ENCODE measurements at places on chromosomes 1 and 21. TPM values are rescaled to one million over a fixed set of nuclear protein-coding genes. Genes with fewer than 3 reads are reported as not detected.

GRCh38 chr1:107807405-107807804 lies 157.6 kb downstream of the VAV3 start:
- DNase-seq, result no peak

GRCh38 chr1:28602536-28603439 lies 10.7 kb downstream of the RAB42 start:
- no peak for DNase-seq

DNA sequence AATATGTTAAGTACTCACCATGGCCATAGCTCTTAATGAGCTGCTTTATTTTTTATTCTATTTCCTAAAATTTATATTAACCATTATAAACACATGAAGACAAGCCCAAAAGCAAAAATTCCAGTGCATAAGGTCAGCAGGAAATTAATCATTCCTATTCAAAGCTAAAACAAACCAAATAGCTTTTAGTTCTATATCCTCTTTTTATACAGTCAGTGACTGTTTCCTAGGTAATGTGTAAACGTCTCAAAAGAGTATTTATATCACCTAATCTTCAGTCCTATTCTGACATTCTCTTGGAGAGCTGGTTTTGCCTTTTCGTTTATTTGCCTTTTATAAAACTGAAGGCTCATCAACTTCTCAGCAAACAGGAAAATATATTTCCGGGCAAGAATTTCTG lies 4.2 kb downstream of the GOLPH3L start:
- no peak for DNase-seq

DNA sequence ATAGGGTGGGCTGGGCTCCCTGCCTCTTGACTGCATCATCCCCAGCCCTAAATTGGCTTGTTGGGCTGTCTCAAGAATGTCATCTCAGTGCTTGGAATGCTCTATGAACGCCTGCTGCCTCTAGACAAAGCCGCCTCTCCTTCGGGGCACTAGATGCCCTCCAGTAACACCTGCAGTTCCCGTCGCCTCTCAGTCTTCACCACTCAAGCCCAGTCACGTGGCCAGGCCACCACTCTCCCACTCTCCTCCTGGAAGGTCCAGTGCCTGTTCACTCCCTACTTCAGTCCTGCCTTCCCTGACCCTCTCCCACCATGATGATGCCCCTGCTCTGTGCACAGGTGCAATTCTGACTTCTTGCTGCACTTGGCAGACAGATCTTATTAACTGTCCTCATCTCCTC lies 7.0 kb downstream of the TAS1R2 start:
- no peak for DNase-seq

DNA sequence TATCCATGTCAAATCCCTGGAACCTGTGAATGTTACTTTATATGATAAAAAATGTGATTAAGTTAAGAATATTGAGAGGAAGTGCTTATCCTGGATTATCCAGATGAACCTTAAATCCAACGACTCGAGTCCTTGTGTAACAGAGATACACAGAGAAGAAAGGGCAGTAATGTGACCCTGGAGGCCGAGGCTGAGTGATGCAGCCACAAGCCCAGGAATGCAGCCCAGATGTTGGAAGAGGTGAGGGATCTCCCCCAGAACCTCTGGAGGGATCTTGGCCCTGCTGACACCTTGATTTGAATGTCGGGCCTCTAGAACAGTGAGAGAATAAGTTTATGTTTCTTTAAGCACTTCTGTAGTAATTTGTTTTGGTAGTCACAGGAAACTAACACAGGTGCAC lies 18.0 kb downstream of the LPGAT1 start:
- DNase-seq, result no peak

DNA sequence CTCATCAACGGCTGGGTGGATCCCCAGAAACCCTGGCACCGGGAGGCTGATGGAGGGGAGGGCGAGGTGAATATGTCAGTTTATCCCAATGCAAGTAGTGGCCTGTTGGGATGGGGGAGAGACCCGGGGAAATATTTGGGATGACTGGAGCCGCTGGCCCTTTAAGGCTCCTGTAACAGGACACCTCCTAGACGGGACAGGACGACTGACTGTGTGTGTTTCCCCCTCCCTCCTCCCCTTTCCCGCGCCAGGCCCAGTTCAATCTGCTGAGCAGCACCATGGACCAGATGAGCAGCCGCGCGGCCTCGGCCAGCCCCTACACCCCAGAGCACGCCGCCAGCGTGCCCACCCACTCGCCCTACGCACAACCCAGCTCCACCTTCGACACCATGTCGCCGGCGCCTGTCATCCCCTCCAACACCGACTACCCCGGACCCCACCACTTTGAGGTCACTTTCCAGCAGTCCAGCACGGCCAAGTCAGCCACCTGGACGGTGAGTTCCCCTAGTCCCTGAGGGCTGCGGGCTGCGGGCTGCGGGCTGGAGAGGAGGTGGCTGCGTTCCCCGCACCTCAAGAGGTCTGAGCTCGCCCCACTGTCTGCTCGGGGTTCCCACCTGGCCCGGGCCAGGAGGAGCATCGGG lies 44.8 kb upstream of the CCDC27 start:
- DNase-seq, result no peak

DNA sequence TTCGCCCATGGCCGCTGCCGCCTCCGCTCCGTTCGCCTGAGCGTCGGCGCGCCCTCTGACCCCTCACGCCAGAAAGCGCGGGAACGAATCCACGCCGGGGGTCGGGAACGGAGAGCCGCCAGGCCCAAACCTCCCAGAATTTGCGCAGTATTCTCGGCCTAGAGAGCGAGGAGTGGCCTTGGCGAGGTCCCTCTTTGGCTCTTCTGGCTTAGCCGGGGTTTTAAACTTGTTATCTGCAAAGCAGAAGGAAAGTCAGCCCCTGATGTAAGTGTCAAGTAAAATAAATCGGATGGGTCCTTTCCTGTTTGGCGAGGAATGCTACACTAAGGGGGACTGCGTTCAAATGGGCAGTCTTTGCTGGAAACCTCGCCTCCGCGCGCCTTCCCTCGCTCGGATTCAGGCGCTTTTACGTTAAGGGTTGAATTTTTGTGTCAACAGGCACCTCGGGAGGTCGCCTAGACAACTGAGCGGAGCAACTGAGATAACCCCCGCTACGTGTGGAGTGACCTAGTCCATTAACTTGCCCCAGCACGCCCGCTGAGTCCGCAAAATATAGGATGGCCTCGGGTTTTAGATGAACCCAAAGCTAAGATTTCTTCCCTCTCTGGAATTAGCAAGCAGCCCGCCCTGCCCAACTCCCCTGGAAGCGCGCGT lies 1.1 kb downstream of the HSF2BP start:
- DNase-seq, result no peak

DNA sequence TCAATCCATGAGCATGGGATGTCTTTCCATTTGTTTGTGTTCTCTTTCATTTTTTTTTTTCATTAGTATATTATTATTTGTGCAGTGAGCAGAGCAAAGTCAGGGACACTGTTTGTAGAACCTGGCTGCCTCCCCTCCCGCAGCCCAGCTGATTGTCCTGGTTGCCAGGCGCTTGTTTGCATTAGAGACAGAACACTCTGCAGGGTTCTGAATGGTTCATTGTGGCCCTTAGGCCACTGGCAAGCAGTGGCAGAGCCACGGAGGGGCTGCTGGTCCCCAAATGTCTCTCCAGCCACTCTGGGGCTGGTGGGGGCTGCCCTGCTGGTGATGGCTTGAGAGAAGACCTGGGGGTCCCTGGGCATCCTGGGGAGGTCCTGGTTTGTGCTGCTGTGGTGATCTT lies 29.0 kb downstream of the ETS2 start:
- no peak for DNase-seq

DNA sequence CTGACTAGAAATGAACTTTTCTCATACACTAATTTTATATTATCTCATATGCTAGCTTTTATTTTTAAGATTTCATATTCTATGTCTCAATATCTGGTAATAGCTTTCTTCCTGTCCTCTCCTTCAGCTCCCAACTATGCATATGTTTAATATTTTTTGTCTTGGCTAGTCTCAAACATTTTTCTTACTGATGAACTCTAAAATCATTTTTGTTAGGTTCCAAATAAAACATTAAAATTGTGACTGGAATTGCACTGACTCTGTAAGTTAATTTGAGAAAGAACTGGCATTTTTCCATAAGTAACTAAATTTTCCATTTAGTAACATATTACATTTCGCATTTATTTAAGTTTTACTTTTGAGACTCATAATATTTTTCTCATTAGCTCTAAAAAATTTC lies 368.5 kb upstream of the DPYD start:
- DNase-seq, result no peak

DNA sequence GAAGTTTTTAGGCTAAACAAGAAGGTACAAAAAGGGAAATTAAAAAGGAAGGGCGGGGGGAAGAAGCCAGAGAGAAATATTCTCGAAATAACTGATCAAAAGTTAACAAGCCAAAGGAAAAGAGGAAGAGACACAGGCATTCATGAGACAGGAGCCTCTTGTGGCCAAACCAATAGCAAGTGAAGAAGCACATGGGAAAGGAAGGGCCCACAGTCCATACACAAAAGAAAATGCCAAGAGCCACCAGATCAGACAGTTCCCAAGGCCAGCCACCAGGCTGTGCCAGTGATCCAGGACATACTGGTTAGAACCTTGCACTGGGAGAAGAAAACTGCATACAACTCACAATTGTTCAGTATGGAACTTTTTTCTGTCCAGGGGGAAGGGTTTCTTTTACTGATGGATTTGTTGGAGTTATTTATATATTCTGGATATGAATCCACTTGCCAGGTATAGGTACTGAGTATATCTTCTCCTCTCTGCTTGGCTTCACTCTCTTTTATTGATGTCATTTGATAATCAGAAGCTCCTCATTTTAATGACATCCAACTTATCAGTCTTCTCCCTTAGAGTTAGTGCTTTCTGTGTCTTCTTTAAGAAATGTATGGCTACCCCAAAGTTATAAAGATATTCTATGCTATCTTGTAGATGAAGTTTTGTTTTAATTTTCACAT lies 76.8 kb downstream of the CD46 start:
- DNase-seq, result peak; percentile 50

- DNase-seq, result no peak
These were observed 61.7 kb downstream of the CHD5 start for GRCh38 chr1:6118415-6118814.

DNA sequence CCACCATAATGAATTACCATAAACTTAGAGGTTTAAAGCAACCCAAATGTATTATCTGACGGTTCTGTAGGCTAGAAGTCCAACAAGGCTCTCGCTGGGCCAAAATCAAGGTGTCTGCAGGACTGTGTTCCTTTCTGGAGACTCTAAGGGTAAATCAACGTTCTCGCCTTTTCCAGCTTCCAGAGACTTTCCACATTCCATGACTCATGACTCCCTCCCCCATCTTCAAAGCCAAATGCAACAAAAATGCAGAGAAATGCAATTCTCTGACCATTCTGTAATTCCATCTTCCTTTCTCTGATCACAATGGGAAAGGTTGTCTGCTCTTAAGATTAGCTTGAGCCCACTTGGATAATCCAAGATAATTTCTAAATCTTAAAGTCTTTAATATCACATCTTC lies 287.1 kb downstream of the LTN1 start:
- no peak for DNase-seq

GRCh38 chr1:212690816-212691403 lies 8.7 kb downstream of the BATF3 start:
- DNase-seq, result no peak

DCDC2B gene
- total RNA-seq, result 0.14 TPM

MYBPHL gene
- total RNA-seq, result not detected

DIO1 gene
- total RNA-seq, result not detected

RNU1-4 gene
- total RNA-seq, result 4,982 TPM

CD48 gene
- total RNA-seq, result 395 TPM

FBXO2 gene
- total RNA-seq, result 3.2 TPM

Measured in CD4-positive, alpha-beta T cell (primary cell).